ENCODE measurements at places on chromosomes 5 and 9.

DNA sequence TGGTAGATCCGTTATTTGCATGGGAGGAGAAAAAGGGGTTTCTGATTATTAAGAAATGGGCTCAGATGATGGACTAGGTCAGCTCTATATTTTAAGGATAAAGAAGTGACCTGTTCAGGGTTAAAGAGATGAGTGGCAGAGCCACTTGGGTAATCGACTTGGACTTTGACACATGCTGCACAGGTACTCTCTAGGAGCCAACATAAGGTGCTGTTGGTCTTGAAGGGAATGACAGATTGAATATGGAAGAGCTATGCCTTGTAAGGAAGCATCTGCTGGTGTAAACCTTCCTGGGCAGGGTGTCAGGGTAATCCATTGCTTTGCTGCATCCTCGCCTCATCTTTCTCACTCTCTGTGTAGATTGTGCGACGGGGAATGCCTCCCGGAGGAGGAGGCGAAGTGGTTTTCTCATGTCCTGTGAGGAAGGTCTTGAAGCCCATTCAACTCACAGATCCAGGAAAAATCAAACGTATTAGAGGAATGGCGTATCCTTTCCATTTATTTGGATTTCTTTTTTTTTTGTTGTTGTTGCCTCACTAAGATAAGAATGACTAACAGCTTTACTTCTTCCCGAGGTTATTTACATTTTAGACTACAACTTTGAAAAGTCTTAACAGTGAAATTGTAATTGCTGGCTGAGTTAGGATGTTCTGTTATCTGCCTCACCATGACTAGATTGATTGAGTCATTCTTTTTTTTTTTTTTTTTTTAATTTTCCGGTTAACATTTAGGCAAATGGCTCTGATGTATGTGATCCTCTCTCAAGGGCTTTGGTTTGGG is 41.2 kb downstream of the RCL1 start:
- no peak for DNase-seq

DNA sequence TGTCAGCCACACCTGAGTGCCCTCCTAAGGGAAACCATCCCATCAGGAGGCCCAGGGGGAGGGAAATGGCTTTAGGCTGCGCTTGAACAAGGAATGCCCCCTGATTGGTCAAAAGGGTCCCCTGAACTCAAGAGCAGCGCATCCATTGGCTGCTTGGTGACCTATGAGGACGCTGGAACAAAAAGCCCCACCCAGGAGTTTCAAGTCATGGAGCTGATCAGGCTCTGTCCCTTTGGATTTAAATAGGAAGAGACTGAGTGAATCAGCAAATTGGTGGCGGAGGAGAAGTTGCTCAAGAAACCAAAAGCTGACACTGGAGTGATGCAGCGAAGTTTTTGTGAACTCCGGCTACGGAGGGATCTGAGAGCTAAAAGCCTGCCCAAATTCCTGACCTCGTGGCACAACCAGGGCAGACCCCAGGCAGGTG is 66.7 kb downstream of the SMIM23 start:
- DNase-seq = no peak

GRCh38 chr5:66436721-66437120 is 159.5 kb upstream of the MAST4 start:
- no peak for DNase-seq

GRCh38 chr9:89445801-89446251 is 52.1 kb downstream of the SEMA4D start:
- DNase-seq = no peak

- DNase-seq = no peak
Measured at GRCh38 chr9:121354141-121354540, 15.9 kb downstream of the STOM start.

- peak; percentile 63 for DNase-seq
Measured at GRCh38 chr5:32505756-32506155, 61.2 kb upstream of the ZFR start.

DNA sequence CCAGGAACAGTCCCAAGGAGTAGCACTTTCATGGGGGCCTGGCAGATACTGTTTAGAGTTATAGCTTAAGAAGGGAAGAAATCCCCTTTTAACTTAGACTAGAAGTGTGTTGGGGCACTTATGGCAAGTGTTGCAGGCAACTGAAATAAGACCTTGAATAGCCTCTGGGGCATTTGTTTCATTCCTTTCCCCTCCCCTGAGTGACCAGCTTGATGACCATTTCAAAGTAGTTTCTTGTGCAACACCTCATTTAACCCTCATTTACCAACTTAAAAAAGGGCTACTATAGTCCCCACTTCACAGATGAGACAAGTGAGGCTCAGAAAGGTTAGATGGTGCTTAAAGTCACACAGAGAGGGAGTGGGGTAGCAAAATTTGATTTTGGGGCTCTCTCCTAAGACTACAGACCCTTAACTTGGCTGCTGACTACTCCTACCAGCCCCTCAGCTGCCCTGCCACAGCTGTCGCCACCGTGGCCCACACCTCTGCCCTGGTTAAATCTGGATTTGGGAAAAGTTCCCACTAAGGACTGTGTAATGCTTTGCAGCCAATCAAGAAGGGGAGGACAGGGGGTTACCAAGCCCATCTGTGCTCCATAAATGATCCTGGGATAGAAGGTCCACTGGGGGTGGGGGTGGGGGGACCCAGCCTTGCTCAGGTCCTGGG is 5.5 kb downstream of the PDLIM4 start:
- DNase-seq = no peak

DNA sequence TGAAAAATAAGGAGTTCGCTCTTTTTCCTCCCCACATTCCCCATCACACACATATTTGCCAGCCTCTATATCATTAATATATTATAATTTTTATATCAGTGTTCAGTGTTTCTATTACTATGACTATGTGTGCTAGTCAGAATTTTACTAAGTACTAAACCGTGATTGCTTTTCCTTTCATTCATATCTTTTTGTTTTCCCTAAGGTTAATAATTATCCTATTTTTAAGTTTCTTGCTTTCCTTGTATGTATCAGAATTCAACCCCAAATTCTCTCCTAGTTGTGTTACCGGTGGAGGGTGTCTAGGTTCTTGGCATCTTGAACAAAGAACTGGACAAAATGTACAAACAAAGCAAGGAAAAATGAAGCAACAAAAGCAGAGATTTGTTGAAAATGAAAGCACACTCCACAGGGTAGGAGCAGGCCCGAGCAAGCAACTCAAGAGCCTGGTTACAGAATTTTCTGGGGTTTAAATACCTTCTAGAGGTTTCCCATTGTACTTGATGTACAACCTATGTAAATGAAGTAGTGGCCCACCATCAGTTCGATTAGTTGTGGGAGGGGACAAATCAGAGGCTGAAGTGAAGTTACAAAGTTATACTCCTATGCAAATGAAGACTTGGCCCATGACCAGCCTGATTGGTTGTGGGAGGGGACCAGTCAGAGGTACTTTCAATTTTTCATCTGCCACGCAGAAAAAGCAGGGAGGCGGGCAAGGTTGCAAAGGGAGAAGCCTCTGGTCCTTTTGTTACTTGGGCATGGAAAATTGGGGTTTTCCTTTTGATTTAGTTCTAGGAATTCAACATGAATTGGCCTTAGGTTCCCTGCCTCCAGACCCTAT is 43.8 kb downstream of the KIAA1191 start:
- DNase-seq = no peak

DNA sequence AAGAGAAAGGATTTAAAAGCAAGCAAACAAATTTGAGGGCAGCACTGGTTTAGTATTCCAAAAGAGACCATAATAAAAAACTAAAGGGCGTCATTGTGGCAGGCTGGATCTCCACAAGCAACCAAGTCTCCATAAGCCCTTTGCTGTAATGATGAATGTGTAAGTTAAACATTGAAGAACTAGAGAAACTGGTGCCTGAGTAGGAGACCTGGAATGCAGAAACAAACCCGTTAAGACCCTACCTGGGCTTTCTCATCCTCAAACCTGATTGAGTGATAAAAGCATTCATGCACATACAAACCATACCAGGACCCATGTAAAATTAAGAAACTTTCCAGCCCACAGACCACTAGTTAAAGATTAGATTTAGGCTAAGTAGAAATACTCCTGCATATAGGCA is 1.9 kb upstream of the SCGB3A2 start:
- DNase-seq = no peak

DNA sequence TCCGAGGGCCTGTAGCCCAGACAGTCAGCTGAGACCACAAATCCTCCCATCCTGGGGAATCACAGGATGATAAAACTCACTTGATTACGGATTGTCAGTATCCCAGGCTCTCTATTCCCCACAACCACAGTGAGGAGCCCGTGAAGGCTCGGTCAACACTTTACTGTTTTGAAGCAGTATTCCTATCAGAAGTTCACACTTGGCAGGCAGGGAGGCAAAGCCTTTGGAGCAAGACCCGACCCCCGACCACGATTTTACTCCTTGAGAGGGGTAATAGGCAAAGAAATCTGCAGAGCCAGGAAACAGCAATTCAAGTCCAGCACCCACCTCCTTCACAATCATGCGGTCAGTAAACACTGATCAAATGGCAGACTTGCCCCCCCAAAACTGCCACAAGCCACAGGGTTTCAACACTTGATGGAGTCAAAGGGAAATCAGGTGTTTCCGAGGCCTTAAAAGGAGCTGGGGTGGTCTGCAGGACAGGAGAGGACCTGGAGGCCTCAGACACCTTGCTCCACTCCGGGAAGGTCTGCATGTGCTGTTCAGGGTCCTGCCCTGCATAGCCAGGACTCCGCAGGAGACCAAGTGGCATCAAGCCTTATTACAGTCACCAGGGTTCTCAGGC is 25.2 kb downstream of the BICD2 start:
- DNase-seq = no peak

DNA sequence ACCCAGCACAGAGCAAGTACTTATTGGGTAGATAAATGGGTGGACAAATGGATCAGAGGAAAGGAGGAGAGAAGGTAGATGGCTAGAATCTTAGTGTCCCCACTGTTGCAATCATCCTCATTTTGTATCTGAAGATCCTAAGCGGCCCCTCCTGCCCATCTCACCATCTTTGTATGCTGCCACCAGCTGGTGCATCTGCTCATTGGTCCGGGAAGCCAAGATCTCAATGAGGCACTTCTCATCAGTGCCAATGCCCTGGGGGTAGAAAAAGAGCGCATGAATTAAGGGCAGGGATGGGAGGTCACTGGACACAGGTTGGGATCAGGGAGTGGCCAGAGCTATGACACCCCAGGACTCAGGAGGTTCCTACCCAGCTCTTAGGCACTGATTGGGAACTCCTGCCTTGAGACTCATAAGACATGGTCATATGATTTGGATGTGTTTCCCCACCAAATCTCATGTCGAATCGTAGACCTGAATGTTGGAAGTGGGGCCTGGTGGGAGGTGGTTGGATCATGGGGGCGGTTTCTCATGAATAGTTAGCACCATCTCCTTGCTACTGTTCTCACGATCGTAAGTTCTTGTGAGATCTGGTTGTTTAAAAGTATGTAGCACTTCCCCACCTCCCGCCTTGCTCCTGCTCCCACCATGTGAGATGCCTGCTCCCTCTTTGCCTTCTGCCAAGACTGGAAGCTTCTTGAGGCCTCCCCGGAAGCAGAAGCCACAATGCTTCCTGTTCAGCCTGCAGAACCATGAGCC is 20.3 kb downstream of the ANXA6 start:
- DNase-seq = no peak

DNA sequence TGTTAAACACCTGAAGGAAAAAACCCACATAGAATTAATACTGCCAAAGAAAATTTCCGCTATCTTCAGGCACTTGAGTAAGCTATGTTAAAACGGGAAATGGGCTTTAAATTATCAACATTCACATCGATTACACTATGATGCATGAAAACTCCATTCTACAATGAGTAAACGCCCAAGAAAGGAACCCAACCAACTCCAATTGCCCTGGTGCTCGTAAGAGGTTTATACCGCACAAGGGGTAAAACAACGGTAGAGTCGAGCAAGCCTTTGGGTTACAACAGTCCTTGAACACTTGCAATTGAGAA is 1.0 kb downstream of the AGTPBP1 start:
- no peak for DNase-seq

- no peak for DNase-seq
Measured at GRCh38 chr5:151181818-151182523, 24.4 kb upstream of the ANXA6 start.

- no peak for DNase-seq
Measured at GRCh38 chr9:135065804-135066203, 21.7 kb upstream of the OLFM1 start.

- DNase-seq = no peak
Measured at GRCh38 chr9:109477258-109478050, 20.7 kb downstream of the PTPN3 start.

- no peak for DNase-seq
Measured at GRCh38 chr5:170117736-170118135, 12.0 kb downstream of the FOXI1 start.

DNA sequence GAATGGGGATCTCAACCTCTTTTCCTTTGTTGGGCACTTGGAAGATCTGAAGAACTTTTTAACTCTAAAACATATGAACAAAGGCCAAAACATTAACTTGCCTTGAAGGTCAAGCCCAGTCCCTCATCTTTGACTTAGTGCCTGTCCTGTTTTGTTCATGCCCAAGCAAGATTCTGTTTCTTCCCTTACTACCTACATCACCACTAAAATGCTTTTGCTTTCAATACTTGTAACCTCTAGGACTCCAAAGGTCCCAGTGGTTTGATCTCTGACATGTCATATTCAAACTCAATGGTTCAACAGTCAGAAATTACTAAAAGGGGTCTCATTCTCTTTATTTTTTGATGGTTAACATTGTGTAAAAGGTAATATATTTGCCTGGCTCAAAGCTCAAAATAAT is 24.0 kb downstream of the GLRX start:
- no peak for DNase-seq

- DNase-seq = peak; percentile 78
Measured at GRCh38 chr5:34598177-34598794, 57.8 kb upstream of the RAI14 start.

GRCh38 chr5:27450607-27451006 is 412.2 kb upstream of the CDH9 start:
- no peak for DNase-seq

GRCh38 chr5:68193481-68194036 is 22.0 kb upstream of the PIK3R1 start:
- DNase-seq = no peak

DNA sequence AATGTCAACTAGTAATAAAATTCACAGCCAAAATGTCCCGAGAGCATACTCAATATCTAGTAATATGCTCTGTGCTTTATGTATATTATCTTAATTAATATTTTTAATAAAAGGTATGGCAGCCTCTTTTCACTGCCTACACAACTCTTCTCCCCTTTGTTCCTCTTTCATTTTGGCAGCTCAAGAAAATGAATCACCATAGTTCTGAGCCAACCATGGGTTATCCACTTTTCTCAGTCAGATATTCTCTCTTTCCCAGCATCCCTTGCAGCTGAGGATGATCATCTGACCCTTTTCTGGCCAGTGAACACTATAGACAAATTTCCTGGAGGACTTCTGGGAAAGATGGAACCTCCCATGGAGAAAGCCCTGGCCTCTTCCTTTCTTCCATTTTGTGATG is 8.2 kb upstream of the DOCK8 start:
- DNase-seq = no peak

- no peak for DNase-seq
Measured at GRCh38 chr5:138305797-138306196, 25.8 kb downstream of the CDC25C start.

- DNase-seq = no peak
Measured at GRCh38 chr9:127537792-127538191, 74.3 kb upstream of the STXBP1 start.

- DNase-seq = no peak
Measured at GRCh38 chr5:158619083-158619788, 480.5 kb downstream of the EBF1 start.

- no peak for DNase-seq
Measured at GRCh38 chr9:93354451-93354850, 97.0 kb upstream of the FAM120A start.
